ENCODE measurements at places on chromosomes 13 and 19.

- DNase-seq = no peak
These were observed 66.8 kb downstream of the ATP7B start for GRCh38 chr13:51944428-51944827.

DNA sequence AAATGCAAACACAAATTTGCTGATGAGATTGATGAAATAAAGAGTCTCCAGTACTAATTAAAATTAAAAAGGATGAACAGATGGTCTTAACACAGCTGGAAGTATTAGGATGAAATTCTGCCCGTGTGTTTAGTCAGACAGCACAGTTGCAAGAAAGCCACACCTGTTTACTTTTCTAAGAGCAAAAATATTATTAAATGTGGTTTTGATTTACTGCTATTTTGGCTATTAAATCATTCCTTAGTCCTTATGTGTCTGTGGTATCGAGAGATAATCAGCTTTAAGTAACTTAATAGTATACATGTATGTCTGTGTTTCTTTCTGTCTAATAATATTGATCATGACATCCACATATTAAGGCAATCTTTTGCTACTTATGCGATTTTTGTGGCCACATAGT is 494.9 kb downstream of the GPC6 start:
- no peak for DNase-seq

DNA sequence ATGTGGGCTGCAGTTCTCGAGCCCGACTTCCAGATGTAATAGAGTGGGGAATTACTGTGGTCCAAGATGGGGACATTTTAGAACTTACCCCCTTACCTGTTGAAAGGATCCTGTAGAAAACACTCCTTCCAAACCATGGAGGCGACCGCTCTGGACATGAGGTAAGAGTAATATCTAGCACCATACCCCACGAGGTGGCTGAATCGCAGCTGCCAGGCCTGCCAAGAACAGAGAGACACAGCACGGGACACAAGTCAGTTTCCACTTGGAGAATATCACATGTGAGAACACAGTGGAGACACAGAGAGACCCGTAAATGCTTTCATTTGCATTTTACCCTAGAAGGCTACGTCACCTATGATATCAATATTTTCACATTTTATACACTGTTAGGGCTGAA is 129.2 kb downstream of the MIPEP start:
- no peak for DNase-seq

- DNase-seq = no peak
These were observed 41.4 kb upstream of the SERP2 start for GRCh38 chr13:44331912-44332851.

GRCh38 chr13:73870970-73871935 is 263.0 kb downstream of the KLF12 start:
- no peak for DNase-seq

- DNase-seq = no peak
These were observed 18.7 kb upstream of the POU2F2 start for GRCh38 chr19:42150911-42151361.

DNA sequence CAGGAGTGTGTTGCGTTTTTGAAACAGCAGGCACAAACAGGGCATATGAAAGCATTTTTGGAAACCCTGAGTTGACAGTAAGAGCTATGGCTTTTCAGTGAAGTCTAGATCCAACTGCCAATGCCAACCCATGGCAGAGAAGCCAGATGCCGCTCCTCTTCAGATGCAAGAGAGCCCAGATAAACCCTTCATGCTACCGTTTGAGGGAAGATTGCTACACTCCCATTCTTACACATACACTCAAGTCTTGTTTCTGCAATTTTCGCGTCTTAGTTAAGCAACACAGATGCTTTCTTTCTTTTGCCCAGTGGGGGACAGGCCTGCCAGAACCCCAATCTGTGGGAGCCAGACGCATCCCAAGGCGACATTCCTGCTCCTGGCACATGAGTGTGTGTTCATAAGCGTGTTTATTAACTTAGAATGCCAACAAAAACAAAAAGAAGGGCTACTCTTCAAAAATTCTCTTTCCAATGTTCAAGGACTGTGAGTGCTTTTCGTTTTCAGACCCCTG is 10.4 kb downstream of the BORCS8 start:
- no peak for DNase-seq

DNA sequence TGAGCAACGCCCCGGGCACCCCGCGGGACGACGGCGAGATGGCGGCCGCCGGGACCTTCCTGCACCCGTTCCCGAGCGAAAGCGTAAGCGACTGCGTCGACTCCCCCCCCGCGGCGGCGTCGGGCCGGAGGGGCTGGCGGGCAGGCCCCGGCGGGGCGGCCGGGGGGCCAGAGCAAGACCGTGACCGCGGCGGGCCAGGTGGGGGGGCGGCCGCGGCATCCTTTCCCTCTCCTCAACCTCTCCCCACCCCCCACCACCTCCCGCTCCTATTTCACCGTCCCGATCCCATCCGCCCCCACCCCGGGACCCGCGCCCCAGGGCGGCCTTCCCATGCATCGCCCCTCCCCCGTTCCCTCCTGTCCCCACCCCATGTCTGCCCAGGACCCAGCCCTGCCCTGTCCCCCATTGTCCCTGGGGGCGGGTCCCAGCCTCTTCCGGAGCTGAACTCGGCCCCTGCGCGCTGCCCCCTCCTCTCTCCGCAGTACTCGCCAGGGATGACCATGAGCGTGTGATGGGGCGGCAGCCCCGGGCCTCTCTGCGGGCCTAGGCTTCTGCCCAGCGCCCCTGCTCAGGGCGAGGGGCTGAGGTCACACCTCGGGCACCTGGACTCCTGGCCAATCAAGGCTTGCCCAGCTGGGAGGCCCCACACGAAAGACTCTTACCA is 4.1 kb downstream of the ISYNA1 start:
- no peak for DNase-seq

GRCh38 chr19:1102407-1103131 is 1.2 kb upstream of the GPX4 start:
- peak; percentile 86 for DNase-seq

DNA sequence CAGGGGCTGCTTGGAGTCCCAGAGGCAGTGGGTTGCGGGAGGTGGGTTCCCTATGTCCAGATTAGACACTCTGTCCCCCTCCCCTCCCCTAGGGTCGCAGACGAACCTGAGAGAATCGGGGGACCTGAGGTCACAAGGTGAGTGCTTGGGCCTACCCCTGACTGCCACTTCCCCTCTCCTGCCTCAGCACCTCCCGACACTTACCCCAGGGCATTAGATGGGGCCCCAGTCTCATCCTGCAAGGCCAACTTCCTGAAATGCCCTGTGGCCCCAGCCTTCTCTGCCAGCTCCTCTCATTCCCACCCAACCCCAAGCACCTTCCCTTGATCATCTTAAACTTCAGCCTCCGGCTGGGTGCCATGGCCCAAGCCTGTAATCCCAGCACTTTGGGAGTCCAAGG is 23.0 kb downstream of the CKM start:
- no peak for DNase-seq
